ENCODE measurements at places on chromosomes 6 and 20.

DNA sequence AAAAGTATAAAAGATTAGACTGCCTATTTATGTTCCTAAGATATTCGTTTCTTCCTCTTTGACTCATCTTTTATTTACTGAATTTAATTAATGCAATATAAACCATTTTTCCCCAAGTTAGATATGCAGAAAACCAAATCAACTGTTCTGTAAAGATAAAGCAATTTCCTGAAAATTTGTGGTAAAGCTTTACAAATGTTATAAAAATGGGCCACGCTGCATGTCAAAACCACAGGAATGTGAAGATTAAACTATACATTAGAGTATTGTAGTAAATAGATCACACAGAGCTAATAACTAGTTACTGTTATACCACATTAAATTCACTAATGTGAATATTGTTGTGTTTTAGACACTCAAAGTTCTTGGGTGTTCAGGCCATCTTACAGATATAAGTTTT is 83.4 kb downstream of the OPN5 start:
- no peak for DNase-seq

DNA sequence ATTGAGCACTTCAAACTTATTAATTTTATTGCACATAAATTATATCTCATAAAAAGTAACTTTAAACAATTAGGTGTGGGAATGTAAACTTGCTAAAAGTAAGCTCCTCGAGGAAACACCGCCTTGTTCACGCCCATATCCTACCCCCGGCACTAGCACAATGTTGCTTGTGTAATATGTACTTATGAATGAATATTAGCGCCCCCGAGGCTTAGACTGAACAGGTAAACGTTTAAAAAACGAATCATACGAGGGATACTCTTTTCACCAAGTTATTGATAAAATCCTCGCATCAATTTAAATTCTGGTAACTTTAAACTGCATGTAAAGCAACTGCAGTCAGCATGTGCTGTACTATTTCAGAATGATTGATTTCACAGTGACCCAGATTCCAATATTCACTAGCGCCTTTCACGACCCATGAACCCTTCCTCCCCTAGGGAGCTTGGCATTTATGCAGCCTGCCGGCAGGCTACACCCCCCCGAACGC is 637 bp downstream of the TFB1M start:
- DNase-seq, result no peak

- no peak for DNase-seq
Observed at GRCh38 chr6:11111769-11112437, 378 bp upstream of the ERVFRD-1 start.

GRCh38 chr6:129434091-129434490 is 275.9 kb downstream of the ARHGAP18 start:
- DNase-seq, result no peak

GRCh38 chr6:105515054-105515453 is 112.2 kb upstream of the PREP start:
- no peak for DNase-seq

GRCh38 chr6:30724906-30725667 is 4.9 kb downstream of the TUBB start:
- no peak for DNase-seq

GRCh38 chr6:161318456-161318855 is 44.6 kb upstream of the AGPAT4 start:
- no peak for DNase-seq

DNA sequence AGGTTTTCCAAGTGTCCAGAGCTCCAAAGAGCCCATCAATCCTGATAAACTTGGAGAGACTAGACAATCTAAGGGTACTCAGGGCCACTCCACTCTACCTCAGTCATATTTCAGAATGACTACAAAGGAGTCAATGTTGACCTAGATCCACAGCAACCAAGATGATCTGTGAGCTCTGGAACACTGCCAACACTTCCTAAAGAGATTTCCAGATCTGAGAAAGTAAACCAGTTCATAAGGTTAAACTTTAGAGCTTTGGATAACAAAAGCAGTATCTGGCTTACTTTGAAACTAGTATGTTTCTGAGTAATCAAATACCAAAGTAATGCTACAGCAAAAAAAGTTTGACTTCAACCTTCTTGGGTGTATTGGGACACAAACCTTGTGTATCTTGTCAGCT is 122.7 kb downstream of the BTBD9 start:
- no peak for DNase-seq

GRCh38 chr20:10247440-10247839 is 28.8 kb downstream of the SNAP25 start:
- no peak for DNase-seq

DNA sequence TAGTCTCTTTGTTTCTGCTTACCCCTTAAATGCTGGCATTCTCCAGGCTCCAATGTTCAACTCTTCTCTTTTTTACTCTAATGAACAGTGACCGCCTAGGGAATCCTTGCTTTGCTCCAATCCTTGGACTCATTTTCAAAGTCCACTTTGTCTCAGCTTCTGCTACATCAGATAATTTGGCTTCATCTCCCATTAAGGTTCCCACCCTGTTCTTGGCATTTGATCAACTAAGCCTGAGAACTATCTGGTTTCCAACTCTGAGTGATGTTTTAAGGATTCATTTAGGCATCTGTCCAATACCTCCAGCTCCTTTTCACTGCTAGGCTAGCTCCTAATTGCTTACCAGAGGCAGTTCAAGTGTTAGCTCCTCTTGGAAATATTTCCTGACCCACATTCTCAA is 64.9 kb downstream of the ME1 start:
- DNase-seq, result no peak

DNA sequence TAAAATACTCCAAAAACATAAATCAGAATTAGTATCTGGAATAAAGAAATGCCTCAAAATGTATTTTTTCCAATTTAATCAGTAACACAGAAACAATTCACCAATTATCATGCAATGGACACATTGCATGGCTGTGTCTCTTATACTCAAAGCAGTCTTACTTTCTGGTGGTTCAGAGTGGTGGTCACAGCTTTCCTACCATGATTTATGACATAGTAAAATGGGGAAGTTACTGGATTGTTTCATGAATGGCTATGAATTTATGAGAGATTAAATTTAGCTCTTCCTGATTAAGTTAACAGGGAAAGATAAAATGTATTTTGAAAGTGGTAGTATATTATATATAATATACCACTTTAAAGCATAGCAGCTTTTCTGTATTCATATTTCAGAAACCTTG is 331.5 kb upstream of the MAP3K7 start:
- DNase-seq, result no peak

DNA sequence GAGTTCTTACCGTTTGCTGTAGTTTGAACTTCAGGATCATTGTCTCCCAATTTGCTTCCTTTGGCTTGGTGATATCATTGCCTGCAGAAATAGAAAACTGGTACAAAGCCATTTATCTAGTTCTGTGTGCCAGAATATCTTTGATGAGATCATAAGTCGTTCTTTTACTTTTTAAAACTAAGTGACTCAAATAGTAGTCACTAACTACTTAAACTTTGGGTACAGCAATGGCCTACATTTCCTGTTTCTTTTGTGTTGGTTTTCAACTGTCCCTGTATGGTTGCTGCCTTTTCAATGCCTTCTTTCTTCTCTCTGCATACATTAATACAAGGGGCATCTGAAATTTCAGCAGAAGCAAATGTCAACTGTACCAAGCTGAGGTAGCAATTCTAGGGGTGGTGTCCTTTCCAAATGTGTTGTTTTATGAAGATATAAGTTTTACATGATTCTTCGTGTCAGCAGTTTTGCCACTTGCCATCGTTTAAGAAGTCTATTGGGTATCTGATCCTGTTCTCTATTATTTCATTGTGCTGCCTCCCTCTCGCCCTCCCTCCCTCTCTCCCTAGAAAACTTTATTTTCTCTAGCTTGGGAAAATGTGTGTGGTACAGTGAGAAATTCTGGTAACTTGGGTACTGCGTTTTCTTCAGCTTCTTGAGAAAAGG is 238.5 kb downstream of the FARS2 start:
- DNase-seq, result no peak

DNA sequence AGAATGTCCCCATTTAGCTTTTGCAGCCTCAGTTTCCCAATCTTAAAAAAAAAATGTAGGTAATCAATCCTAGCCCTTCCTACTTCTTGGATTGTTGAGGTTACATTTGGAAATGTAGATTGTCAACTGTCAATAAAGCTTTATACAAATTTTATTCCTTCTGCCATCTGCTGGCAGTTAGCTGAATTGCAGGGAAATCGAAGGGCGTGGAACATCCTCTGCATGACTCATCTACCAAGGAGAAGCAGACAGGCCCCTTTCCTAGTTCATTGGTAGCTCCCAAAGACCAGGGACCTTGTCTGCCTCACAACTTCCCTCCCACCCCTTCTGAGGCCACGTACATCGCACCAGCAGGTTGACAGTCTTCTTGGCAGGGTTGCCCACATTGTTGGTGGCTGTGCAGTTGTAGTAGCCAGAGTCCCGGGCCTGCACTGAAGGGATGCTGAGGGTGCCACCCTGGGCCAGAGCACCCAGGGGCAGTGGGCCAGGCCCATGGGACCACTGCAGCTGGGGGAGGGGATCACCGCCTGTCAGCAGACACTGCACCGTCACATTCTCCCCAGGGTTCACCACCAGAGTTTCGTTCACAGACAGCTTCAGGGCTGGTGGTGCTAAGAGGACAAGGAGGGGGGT is 43.6 kb downstream of the MDGA1 start:
- no peak for DNase-seq

DNA sequence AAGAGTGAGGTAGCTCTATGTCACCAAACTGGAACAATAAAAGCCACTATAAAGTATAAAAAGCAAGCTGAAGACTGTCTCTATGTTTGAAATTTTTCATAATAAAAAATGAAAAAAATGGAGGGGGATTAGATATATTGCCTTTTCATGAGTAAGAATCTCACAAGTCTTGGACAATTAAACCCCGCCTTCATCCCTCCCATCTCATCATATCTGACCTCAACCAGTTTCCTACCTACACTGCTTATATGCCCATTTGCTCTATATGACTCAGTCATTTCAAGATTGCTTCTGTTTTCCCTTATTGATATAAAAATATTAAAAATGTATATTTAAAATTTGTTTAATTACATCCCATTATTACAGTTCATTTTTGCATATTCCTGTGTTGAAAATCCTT is 2.9 kb upstream of the TRIM39 start:
- no peak for DNase-seq

GRCh38 chr6:154709621-154710020 is 23.6 kb upstream of the SCAF8 start:
- no peak for DNase-seq

- no peak for DNase-seq
Observed at GRCh38 chr20:47927944-47928343, 142.7 kb upstream of the SULF2 start.

- no peak for DNase-seq
Observed at GRCh38 chr20:43909720-43910119, 4.9 kb upstream of the TOX2 start.

DNA sequence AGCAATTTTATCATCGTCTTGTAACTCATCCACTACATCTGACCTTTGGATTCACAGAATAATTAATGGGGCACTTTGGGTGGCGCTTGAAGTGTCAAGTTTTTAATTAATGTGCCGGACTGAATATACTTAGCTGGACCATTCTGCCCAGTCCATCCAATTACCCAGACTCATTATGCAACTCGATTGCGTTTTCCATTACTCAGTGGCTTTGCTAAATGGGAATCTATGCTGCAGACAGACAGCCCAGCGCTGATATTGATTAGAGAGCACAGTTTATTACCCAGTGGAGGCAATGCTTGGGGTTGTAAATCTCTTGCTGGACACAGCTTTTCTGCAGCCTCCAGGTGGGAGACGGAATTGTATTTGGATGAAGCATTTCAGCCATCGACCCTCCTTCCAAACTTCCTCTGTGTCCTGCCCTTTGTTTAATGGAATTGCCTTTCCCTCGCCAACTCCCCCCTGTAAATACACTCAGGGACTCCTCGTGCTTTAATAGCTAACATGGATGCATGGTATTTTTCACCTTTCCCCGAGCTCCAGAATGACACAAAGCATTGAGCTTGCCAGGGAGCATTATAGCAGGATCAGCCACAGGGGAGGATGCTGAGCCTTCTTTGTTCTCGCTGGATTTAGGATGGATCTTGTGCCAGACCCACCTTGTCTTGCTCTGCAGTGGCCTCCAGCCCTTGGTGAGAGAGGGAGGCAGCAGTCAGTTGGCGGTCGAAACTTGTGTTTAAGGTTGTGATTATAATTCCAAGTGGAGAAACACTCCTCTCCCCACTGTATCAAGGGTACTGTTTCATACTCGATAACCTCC is 59.7 kb downstream of the EDN3 start:
- no peak for DNase-seq

GRCh38 chr6:158085261-158086053 is 82.6 kb downstream of the SERAC1 start:
- no peak for DNase-seq

DNA sequence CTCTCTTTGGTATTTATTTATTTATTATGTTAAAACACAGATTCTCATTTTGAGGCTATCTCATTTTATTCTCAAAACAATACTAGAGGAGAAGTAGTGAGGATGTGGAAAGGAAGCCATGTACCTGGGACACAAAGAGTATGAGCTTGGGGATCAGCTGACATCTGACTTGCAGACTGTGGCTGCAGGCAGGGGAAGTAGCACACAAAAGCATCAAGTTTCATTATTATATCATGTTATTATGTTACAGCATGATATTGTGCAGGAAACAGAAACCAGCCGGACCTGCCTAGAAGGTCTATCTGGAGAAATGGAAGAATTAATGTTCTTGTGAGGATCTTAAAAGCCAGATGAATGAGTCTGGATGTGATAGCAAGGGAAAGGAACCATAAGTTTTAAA is 248.2 kb downstream of the KHDC1L start:
- DNase-seq, result no peak

DNA sequence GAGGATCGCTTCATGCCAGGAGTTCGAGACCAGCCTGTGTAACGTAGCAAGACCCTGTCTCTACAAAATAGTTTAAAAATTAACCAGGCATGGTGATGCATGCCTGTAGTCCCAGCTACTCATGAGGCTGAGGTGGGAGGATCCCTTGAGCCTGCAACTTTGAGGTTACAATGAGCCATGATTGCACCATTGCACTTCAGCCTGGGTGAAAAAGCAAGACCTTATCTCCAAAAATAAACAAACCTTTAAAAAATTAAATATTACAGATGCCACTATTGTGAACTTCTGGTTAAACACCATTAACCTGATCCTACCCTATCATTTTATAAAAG is 116.8 kb downstream of the ARHGAP18 start:
- DNase-seq, result no peak

GRCh38 chr6:10073341-10073740 is 341.5 kb downstream of the TFAP2A start:
- no peak for DNase-seq

- no peak for DNase-seq
Observed at GRCh38 chr6:26743157-26743821, 83.7 kb upstream of the ZNF322 start.

DNA sequence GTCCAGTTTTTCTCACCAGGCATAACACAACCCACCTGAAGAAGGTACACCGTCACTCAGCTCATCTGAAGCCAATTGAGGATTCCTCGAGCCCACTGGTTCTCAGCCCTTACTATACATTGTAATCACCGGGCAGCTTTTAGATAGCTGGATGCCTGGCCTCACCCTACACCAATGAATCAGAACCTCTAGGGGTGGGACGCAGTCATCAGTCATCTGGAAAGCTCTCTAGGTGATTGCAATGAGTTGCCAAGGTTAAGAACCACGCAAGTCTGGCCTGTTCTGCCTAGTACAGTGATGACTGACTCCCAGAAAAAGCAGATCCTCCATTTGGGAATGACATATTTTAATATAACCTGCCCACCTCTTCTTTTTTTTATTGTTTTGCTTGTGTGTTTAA is 41.1 kb downstream of the MC3R start:
- DNase-seq, result no peak

- no peak for DNase-seq
Observed at GRCh38 chr6:157034436-157035230, 257.5 kb downstream of the ARID1B start.
